BE2C (cell line): ENCODE measurements at places on chromosomes 1 and 21.

DNA sequence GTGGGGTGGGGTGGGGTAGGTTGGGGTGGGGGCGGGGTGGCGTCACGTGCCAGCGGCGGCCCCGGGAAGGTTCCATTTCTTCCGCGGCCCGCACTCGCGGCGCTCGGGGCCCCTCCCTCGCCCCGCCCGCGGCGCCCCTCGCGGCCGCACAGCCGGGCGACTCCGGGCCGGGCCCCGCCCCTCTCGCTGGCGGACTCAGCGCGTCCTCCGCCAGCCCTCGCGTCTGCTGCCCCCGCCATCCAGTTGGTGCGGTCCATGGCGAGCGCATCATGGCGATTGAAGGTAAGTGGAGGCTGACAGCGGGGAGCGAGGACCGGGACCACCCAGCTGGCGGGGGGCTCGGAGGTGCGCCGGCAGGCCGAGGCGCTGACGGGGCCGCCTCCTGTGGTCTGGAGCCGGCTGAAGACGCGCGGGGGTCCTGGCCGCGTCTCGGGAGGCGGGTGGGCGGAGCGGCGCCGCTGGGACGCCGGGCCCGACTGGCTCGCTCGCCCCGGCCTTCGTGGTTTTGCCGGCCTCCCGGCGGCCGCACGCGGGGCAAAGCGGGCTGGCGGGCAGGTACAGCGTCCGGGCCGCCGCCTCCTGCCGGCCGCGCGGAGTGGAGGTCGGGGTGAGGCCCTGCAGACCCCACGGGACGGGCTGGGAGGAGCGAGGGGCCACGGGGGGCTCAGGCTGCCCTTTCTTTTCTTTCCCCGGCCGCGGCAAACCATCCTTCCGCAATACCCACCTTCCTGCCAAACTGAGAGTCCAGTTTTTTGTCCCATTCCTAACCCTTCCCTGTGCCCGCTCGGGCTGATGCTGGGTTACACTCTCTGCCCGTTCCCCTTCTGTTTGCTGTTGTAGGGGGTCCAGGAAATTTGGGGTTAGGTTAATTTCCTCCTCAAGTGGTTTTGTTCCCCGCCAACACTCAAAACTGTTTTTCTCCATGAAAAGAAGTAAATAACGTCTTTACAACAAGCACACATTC is at the start of gene SYT14:
TSS of gene SYT14 (plus strand) at position 222 of the 964 bp plus-strand sequence. CDS start at position 270, 48 bp downstream.
- DNase-seq = peak; percentile 93

- no peak for DNase-seq
These were observed 3.4 kb upstream of the CHD5 start for GRCh38 chr1:6183520-6183989.

- no peak for DNase-seq
These were observed 35.3 kb upstream of the BCAR3 start for GRCh38 chr1:93716941-93717368.

DNA sequence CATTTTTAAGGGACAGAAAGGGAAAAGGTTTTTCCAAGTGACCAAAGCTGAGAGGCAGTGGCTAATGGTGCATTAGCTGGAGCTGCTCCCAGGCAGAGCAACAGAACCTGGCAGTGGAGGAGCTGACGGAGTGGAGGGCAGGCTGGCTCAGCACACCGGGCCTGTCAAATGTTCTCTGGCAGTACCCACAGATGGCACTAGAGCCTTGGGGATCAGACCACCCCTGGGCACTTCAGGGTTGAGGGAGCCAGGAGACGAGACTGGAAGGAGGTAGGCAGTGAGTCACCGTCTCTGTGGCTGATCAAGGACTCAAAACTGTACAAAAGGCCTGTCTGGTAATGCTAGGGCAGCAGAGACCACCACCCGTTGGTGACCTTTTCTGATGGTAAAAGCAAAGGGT is 121.7 kb upstream of the KIAA0040 start:
- no peak for DNase-seq

- no peak for DNase-seq
These were observed 56.0 kb downstream of the ADARB1 start for GRCh38 chr21:45130324-45130774.

- DNase-seq = peak; percentile 38
These were observed 550 bp downstream of the TRIM33 start for GRCh38 chr1:114510274-114511031.

GRCh38 chr1:202282025-202282371 is 59.7 kb downstream of the UBE2T start:
- no peak for DNase-seq

DNA sequence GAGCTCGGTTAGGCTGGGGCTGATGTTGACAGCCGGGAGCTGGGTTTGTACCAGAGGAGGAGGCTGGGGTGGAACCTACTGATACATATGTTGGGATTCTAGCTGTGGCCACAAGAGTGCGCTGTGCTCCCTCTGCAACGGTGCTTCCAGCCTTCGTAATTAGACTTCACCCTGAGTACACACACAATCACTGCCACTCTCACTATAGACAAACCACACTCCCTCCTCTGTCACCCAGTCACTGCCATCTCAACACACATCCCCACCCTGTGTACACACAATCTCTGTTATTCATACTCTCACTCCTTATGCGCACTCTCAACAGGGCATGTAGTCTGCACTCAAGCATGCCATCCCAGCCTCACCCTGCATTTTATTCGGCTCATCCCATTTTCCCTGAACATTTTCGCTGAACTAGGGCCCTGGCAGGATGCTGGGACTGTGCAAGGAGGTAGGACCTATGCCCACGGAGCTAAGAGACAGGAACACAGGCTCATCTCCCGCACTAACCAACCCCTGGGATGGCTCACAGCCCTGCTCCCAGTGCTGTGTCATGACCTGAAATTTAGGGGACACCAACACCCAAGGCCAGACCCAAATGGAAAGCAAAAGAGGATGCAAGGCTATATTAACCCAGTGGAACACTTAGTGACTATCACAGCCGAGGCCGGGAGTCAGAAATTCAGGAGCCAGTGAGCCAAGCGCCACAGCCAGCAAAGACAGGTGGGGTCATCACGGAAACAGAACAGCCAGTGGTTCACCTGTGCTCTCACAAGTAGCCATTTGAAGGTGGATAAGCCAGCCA is 5.7 kb downstream of the GJB3 start:
- DNase-seq = peak; percentile 64

- DNase-seq = peak; percentile 31
These were observed 18.3 kb upstream of the PLEKHA6 start for GRCh38 chr1:204377800-204378668.

DNA sequence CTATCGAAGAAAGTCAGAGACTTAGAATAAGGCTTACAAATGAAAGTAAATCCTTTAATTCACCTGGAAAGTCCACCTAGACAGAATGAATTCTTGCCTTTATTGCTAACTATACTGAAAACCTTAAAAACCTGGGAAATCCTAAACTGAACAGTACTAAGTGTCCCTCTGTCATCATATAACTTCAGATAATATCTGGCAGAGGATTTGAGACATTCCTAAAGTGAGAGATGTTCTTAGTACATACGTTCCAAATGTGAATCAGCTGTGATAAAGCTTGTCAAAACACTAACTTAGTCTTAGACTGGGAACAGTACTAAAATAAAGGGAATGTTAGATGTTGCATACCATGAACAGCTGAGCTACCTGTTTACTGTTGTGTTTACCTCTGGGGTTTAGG is 121.7 kb downstream of the TNFSF18 start:
- DNase-seq = no peak
